ENCODE measurements at places on chromosomes 4 and X. TPM values are rescaled to one million over a fixed set of nuclear protein-coding genes. Genes with fewer than 3 reads are reported as not detected.
A peak's percentile ranks its signal among the peaks of the same experiment; 100 is the strongest.

- no peaks in the 10 kb centered on the region for H3K36me3 ChIP-seq
- no peak for DNase-seq
- no peak overlapping the region for H3K4me3 ChIP-seq
- no peaks in the 10 kb centered on the region for H3K4me1 ChIP-seq
- no peak overlapping the region for H3K27ac ChIP-seq
- H3K27me3 ChIP-seq: no peaks in the 10 kb centered on the region
Measured at GRCh38 chr4:61517144-61517543, 317.0 kb downstream of the ADGRL3 start.

GRCh38 chrX:51893931-51894696, 691 bp downstream of the MAGED1 start:
- no peaks in the 10 kb centered on the region for H3K27me3 ChIP-seq
- peak overlapping the region; percentile 97 for H3K4me3 ChIP-seq
- H3K36me3 ChIP-seq: no peaks in the 10 kb centered on the region
- H3K27ac ChIP-seq: peak overlapping the region; percentile 91
- peak; percentile 53 for DNase-seq

- H3K36me3 ChIP-seq: no peaks in the 10 kb centered on the region
- H3K27me3 ChIP-seq: no peaks in the 10 kb centered on the region
- H3K4me1 ChIP-seq: peaks cover 14% of the 10 kb centered on the region
- DNase-seq: no peak
Measured at GRCh38 chr4:26287756-26288155, 33.1 kb upstream of the RBPJ start.

MAGED2 gene
- 253 TPM for total RNA-seq

GRCh38 chrX:133633950-133634349, 218.7 kb upstream of the GPC4 start:
- H3K27ac ChIP-seq: no peak overlapping the region
- no peaks in the 10 kb centered on the region for H3K4me1 ChIP-seq
- no peaks in the 10 kb centered on the region for H3K27me3 ChIP-seq
- no peak for DNase-seq

CSAG3 gene
- total RNA-seq: not detected

NXF2 gene
- not detected for total RNA-seq

Data from GM23248 (cell line).